ENCODE measurements at places on chromosomes 5 and 9.
A peak's percentile ranks its signal among the peaks of the same experiment; 100 is the strongest.

DNA sequence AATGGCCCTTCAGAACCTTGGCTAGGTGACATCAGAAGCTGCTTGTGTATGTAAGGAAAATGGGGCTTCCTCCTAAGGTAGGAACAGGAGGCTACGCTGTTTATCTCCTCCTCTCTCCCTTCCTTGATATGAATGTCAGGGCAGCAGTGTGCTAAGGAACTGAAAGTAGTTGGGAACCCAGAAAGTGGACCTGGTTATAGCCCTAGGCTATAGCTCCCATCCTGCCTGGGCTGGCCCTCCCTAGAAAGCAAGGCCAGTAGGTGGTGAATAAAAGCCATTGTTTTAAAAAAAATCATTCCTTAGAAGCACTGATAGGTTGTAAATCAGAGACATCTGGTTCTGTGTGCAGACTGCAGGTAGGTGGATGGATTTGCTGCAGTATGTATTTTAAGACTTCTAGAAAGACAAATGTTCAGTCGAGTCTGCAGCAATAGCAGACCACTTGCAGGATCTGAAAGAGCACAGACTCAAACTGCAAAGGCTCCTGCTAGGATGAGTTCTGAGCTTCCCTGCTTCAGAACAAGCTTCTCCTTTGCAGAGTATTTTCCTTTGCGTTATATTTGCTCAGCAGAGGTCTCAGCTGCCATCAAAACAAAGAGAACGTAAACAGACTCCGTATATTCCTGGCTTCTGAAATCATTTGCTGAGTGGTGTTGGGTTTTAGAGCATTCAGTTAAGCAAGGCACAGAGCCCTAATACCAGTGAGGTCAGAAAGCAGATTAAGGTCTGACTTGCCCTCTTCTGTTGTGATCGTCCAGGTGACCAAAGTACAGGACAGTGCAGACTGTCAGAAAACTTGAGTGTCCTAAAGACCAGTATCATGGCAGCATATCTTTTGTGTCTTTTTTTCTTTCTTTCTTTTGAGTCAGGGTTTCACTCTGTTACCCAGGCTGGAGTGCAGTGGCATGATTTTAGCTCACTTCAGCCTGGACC, 20.1 kb upstream of the CFAP157 start:
- DNase-seq = no peak

DNA sequence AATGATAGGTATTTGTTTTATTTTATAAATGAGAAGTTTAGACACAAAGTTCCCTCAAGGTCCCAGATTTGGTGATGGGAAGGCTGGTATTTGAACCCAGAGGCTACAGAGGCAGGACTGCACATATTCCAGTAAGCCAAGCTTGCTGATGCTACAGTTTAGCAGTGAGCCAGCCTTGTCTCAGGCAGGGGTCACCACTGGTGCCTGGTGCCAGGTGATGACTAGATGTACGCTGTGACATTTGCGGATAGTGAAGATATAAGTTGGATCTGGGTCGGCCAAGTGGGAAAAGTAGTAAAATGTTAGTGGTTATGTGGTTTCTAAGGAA, 143.9 kb downstream of the AOPEP start:
- no peak for DNase-seq

DNA sequence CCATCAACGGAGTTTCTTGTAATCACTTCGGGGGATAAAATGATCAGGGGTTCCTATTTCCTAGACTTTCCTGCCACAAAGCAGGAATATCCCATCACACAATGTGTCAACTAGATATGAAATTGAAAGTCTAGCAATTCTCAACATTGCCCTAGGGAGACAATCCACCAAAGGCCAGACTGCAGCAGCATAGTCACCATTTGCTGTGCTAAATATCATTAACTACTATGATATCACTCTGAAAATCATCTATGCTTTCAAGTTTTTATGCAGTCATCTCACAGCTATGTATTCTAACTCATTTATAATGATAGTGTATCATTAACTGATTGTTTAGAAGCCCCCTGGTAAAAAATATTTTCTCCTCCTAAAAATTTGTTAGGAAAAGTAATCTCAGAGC, 342.6 kb upstream of the CDH6 start:
- no peak for DNase-seq

- DNase-seq = peak; percentile 34
Measured at GRCh38 chr5:176530393-176530982, 6.7 kb downstream of the RNF44 start.

DNA sequence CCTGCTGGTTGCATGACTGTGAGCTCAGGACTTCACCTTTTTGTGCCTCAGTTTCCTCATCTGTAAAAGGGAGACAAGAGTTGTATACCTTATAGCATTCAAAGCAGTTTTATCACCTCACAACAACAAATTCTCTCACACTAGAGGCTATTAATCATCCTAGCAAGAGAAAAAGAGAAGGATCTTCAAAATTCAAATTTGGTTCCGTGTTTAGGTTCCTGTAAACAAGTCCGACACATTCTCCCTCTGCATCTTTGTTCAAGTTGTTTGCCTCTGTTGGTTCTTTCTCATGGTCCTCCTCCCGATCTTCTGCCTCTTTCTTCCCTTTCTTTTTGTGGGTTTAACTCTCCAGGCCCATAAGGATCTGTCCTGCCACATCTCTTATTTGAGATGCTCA, 218.0 kb downstream of the PIK3R1 start:
- DNase-seq = no peak

DNA sequence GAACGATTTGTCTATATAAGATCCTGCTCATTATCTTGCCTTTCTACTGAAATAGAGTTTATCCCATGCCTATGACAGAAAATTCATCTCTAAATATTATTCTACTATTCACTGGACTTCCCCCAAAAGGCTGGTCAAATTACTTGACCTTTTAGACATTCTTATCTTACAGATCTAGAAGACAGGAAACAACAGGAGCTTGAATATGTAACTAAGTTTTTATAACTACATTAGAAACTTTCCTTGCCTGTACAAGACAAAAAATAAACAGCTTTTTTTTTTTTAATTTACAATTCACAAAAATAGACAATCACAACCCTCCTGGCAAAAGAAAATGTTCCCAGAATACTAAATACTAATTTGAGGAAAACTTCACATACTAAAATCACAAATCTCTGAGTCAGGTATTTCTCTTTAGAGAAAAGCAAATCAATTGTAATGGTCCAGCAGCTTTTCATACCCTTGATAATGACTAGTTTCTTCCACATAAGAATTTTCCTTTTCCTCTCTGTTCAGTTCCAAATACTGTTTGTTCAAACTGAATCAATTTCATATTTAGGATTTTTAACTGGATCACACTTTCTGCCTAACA, 68.6 kb downstream of the MLLT3 start:
- no peak for DNase-seq

GRCh38 chr5:153367466-153367865, 123.0 kb upstream of the GRIA1 start:
- no peak for DNase-seq

DNA sequence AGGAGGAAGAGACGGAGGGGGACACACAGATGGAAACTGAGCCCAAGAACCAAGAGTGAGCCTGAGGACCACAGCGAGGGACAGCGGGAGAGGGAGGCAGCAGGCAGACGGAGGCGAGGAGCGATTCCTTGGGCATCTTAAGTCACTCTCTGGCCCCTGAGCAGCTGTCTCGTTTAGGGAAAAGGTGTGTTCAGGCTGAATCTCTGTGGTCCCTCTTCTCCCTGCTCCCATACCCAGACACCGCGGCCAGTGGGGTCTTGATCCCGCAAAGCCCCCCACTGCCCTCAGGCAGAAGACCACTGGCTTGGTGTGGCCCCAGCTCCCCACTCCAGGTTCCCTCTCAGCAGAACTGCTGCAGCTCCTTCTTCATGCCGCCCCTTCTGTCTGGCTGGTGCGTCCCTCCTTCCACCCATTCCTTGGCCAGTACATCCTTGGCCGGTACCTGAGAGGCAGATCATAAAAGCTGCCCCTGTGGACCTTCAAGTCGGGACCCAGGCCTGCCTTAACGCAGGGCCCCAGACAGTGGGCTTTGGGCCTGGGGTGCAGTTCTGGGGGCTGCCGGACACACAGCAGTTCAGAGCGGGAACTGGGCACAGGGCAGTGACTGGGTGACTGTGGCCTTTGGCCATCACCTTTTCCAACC, 5.8 kb upstream of the RALGDS start:
- no peak for DNase-seq

DNA sequence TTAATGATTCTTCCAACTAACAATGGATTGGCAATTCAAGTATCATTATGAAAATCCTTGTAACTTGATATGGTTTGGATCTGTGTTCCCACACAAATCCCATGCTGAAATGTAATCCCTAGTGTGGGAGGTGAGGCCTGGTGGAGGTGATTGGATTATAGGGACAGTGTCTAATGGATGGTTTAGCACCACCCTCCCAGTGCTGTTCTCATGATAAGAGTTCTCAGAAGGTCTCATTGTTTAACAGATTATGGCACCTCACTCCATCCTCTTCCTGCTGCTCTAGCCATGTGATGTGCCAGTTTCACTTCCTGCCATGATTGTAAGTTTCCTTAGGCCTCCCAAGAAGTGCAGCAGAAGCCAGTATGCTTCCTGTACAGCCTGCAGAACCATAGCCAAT, 1116.2 kb upstream of the EDIL3 start:
- DNase-seq = no peak

DNA sequence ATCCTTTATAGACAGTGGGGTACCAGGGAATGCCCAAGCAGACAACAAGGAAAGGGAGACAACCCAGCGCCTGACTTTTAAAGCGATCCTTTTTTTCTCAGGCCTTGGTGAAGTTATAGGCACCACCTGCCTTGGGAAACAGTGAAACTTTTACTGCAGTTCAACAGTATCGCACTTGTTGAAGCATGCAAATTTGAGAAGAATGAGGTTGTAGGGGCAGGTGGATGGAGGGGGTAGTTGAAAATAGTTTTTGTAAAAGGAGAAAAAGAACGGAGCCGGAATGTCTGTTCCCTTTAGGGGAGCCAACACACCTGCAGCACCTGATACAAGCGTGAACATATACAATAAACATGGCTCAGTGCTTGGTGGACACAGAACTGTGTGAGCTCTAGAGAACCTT, 190.2 kb upstream of the NR3C1 start:
- DNase-seq = peak; percentile 52

GRCh38 chr9:127825319-127826051, 22.8 kb downstream of the FPGS start:
- no peak for DNase-seq

- DNase-seq = no peak
Measured at GRCh38 chr9:87102126-87102525, 154.8 kb upstream of the GAS1 start.

GRCh38 chr9:127347831-127348776, 48.9 kb upstream of the SLC2A8 start:
- DNase-seq = peak; percentile 19

- no peak for DNase-seq
Measured at GRCh38 chr9:129841071-129841470, 5.8 kb downstream of the USP20 start.

- DNase-seq = no peak
Measured at GRCh38 chr5:156927545-156927944, 35.5 kb downstream of the TIMD4 start.

DNA sequence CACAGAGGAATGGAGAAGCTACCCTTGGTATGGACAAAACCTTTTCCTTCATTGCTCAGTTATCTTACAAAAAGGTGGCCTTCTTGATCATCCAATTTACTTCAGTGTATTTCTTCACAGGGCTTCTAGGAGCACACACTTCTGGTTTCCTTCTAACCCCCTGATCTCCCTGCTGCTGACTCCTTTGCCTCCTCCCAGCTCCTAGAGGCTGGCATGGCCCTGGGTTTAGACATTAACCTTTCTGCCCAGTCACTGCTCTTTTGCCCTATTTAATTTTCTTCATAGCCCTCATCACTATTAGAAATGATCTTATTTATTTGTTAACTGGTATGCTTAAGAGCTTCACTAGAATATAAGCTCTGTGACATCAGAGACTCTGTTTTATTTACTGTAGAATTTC, 63.2 kb downstream of the ANKRD55 start:
- DNase-seq = no peak

DNA sequence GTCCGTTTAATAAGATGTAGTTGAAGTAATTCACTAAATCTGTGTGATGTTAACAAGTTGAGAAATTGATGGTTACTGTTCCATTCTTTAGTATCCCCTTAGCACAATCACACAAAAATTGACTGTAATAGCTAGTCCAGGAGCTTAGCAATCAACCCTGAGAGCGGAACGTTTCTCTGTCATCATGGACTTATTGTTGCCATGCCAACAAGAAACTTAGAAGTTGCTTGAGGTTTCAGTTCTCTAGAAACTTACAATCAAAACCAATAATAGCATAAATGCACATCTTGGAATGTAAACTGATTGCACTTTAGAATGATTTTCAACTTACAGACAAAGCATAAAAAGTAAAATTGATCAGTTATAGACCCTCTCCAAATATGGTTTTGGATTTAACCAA, 125.4 kb upstream of the ANKH start:
- peak; percentile 61 for DNase-seq

GRCh38 chr5:106739127-106739526, 931.6 kb downstream of the EFNA5 start:
- no peak for DNase-seq

- no peak for DNase-seq
Measured at GRCh38 chr9:78533500-78533899, 236.6 kb downstream of the PSAT1 start.

- DNase-seq = no peak
Measured at GRCh38 chr5:148491793-148492184, 108.0 kb downstream of the FBXO38 start.

DNA sequence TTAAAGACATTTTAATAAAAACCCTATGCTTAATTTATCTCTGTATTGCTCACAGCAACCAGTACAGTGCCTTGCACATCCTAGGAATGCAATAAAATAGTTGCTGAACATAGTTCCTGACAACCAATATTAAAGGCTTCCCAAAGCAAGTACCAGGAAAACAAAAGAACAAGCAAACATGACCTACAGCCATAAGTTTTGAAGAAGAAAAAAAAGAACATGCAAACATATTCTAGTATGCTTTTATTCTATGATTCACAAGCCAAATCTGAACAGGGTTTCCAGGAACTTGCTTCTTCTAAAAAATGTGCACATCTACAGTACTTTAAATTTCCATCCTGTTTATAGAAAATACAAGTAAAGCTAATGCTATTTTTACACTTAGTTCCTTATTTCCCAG, 4.5 kb downstream of the CEMIP2 start:
- no peak for DNase-seq
